ENCODE measurements at places on chromosomes 13 and 19. TPM values are rescaled to one million over a fixed set of nuclear protein-coding genes. Genes with fewer than 3 reads are reported as not detected.

DNA sequence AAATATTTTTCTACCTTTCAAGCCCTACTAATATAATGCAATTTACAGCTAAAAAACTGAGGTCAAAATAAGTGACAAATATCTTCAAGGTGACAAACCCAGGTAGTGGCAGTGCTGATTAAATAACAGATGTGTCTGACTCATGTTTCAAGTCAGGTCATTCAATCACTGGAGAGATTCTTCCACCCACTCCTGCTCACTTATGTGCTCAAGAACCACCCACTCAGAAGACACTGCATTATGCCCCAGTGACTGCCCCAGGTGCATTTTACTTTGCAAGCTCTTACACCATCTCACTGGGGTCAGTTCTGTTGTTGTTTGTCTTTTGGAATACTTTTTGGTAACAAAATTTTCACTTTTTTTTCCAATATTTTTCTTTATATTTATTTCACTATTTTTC is 2.2 kb downstream of the ZNF100 start:
- no peak for DNase-seq

DNA sequence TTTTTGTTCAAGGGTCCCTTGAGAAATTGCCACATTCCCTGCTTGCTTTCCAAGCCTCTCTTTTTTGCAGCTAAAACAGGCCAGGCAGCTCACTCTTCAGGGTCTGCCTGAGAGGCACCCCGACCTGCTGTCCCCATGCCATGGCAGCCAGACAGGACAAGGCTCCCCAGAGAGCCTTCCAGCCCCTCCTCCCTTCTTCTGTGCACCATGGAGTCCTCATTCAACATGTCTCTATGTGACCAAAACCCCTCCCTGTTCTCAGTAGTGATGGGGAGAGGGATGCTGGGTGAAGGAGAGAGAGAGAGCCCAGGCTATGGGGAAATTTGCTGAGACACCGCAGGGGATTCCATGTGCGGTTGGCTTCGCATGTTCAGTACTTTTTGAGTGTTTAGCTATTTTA is 384.2 kb upstream of the ZNF507 start:
- no peak for DNase-seq

DNA sequence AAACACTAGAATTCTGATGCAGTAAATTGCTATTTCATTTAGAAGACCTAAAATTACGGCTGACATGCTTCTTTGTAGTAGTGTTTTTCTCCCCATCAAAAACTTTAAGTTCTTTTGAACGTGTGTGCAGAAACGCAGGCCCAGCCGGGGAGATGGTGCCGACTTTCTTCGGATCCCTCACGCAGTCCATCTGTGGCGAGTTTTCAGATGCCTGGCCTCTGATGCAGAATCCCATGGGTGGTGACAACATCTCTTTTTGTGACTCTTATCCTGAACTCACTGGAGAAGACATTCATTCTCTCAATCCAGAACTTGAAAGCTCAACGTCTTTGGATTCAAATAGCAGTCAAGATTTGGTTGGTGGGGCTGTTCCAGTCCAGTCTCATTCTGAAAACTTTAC is 98.3 kb downstream of the TNFRSF19 start:
- DNase-seq: no peak

- DNase-seq: no peak
Measured at GRCh38 chr19:38743394-38744297, 628 bp downstream of the CAPN12 start.

DNA sequence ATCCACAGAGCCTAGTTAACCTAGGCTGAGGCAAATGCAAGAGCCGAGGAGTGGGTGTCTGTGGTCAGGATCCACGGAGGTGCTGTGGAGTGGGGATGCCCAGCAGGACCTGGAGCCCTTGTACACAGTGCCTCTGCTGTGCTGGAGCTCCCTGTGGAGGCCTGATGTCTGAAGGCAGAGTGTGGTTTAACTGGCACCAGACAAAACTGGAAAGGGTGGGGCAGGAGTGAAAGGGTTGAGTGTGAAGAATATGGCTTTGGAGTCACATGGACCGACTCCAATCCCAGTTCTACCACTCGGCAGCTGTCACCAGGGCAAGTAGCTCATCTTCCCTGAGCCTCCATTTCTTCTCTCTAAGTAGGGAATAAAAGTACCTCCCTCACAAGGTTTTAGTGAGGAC is 60.3 kb upstream of the GPR12 start:
- no peak for DNase-seq

PABPC3 gene
- not detected for total RNA-seq

ADGRE3 gene
- not detected for total RNA-seq

All from stomach (tissue), 19 donors.